ENCODE measurements at places on chromosomes 2 and 18.

DNA sequence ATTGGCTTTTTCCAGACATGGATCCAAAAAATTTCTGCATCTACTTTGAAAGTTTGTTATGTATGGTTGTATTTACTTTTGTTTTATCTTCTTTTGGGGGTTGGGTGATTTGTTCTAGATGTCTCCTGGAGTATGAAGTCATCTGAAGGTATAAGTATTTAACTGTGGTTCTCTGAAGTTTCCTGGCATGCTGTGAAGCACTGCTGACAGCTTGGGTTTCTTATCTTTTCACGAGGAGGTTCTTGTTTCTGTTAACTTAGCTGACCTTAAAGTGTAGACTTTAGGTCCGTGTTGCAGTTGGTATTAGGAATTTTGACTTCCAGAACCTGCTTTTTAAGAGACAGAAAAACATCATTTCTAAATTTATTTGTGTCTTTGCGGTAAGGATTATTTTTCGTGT, 15.9 kb downstream of the GLS start:
- no peak for ATAC-seq

DNA sequence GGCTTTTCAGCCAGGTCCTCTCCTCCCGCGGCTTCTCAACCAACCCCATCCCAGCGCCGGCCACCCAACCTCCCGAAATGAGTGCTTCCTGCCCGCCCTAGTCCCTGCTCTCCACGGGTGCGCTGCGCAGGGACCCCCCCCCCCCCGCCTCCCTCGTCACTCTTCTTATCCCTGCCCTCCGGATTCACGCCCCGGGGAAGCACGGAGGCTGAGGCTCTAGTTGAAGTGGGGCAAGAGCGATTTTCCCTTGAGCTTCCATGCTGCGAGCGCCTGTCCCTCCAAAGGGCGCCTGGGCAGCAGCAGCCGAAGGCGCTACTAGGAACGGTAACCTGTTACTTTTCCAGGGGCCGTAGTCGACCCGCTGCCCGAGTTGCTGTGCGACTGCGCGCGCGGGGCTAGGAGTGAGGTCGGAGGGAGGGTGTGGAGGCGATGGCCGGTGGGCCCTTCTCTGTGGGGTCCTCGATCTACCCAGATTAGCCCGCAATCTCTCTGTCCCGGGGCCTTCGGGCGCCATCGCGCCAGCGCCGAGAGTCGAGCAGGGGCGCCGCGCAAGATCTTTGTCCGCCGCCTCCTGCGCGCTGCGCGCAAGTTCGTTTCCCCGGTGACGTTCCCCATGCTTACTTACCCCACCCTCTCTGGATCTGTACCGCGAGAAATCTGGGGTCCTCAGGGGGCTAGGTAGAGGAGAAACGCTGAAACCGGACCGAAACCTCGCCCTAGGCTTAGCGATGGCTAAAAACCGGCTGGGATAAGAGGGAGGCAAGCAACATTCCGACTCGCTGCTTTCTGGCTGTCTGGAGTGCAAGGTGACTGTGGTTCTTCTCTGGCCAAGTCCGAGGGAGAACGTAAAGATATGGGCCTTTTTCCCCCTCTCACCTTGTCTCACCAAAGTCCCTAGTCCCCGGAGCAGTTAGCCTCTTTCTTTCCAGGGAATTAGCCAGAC, 677 bp downstream of the GAD1 start:
- peak; percentile 20 for ATAC-seq

GRCh38 chr2:43715300-43716098, 39.3 kb upstream of the C1GALT1C1L start:
- peak; percentile 82 for ATAC-seq

DNA sequence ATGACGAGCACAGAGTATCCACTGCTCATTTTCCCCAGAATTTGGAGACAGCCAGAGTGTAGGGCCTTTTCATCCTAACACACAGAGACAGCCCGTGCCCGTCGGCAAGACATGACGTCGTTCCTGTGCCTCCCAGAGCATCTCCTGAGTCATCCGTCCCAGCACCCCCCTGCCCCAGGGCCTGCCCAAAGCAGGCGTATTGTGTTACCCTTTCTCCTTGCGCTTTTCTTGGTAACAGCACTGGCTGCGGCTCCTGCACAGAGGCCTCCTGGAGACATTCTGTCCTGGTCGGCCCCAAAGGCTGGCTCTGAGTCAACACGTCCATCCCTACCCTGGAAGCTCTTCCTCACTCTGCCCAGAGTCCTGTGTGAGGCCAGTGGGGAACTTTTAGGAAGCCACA, 217.1 kb downstream of the KLHL29 start:
- peak; percentile 93 for ATAC-seq

DNA sequence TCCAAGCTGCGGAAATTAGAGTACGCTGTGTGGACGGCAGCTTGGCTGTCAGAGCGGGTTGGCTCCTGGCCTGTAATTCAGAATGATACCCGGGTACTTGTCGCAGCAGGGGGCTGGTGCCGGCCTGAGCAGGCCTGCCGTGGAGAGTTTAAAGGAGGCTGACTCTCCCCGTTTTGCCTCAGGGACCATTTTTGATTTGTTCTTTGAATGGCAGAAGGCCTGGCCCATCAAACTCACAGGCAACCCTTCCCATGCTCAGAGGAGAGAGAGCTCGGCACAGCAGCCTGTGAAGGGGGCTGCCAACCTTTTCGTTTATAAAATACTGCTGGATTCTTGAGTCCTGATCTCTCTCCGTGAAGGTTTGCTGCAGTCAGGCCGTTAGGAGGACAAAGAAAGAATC, 151.3 kb downstream of the KLHL29 start:
- no peak for ATAC-seq

DNA sequence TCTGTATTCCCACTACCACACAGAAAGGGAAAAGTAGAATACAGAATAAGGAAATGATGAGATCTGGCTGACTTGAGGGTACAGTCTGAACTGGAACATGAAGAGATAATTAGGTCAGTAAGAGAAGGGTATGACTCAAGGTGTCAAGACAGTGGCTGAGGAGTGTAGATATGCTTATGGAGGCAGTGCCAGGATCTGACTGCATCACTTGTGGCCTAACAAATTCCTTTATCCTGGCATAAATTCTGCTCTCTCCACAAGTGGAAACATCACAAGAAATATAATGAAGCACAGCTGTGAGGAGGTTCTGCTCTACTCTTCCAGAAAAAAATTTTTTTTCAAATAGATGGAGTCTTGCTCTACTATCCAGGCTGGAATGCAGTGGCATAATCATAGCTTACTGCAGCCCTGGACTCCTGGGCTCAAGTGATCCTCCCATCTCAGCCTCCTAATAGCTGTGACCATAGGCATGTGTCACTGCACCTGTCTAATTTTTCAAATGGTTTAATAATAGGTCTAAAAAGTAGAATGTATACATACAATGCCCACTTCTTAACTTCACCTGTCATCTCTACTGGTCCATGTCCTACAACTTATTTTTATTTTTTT, 85.3 kb downstream of the C2orf74 start:
- ATAC-seq = peak; percentile 21

Data from motor neuron (in vitro differentiated cells).